ENCODE measurements at places on chromosomes 12 and 14.

GRCh38 chr12:15532364-15532977 lies 210.2 kb downstream of the PTPRO start:
- peak; percentile 82 for DNase-seq

DNA sequence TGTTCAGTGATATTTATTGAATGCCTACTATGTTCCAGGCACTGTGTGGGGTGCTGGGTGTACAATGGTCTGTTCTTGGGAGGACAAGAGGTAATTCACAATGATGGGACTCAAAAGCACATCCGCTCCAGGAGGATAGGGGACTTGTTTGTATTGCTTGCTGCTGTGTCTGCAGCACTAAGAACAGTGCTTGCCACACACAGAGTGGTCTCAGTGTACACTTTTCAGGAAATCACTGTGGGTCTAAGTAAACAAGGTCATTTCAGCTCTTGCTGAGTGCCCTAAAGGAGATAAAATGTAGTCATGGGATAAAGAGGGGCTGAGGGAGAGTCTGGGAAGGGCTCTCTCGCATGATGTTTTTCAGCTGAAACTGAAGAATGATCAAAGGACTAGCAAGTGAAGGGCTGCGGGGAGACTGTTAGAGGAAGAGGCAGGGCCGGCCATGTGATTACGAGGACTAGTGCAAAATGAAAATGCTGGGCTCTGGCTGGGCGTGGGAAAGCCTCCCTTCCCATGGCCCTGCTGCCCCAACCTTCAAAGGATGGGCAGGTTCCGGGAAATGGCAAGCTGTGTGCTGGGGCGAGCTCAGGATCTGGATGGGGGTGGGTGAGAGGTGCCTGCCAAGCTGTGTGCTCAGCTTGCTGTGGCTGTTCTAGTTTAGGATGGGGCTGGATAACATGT lies 39.1 kb downstream of the ADCK1 start:
- no peak for DNase-seq

GRCh38 chr14:35696119-35696518 lies 113.0 kb downstream of the RALGAPA1 start:
- no peak for DNase-seq

DNA sequence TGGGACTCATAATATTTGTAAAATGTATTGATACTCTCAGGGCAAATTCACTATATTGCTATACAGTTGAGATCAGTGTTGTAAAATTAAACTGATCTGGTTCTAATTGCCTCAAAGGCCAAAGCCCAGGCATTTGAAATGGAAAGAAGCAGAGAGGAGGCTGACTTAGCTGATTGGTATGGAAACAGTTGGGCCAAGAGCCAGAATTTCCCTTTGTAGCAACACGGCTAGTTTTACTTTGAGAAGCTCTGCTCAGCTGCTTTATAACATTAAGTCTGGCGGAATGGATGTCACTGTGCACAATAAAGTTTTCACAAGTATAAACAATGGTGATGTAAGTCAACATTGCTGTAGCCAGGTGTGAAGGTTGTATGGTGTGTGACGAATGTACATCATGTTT lies 186.4 kb downstream of the MSRB3 start:
- no peak for DNase-seq

GRCh38 chr12:5807090-5807414 lies 138.0 kb downstream of the ANO2 start:
- DNase-seq: no peak

DNA sequence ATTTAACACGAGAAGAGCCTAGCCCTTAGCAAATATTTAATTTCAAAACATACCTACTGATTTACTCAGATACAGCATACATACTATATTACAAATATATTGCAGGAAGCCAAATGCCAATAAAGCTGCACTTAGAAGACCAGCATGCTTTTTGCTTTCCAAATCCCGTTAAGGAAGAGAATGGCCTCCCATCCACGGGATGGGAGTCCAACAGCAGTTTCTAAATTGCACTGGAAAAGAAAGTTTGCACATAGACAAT lies 156.3 kb upstream of the FOXN3 start:
- no peak for DNase-seq
